Aorta (tissue), 5 donors: ENCODE measurements at places on chromosomes 3 and 15.

DNA sequence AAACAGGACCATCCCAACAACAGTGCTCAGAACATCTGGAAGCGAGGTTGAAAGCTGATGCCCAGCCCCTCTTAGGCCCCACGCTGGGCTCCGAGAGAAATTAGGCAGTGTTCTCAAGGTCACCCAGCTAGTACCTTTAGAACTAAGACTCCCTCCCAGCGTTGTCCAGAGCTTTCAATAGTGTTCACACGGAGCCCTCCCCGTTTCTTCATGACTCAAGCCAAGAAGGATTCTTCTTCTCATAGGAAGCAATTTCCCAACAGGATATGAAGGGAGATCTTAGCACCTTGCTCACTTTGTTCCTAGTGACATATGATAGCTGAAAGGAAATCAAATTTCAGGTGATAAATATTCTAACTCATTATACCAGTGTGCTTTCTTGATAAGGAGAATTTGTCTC, 244.2 kb upstream of the ST8SIA2 start:
- no peaks in the 10 kb centered on the region for H3K36me3 ChIP-seq
- DNase-seq, result no peak
- H3K27me3 ChIP-seq, result no peaks in the 10 kb centered on the region
- no peaks in the 10 kb centered on the region for H3K4me1 ChIP-seq
- H3K4me3 ChIP-seq, result no peak overlapping the region
- no peak overlapping the region for H3K27ac ChIP-seq

DNA sequence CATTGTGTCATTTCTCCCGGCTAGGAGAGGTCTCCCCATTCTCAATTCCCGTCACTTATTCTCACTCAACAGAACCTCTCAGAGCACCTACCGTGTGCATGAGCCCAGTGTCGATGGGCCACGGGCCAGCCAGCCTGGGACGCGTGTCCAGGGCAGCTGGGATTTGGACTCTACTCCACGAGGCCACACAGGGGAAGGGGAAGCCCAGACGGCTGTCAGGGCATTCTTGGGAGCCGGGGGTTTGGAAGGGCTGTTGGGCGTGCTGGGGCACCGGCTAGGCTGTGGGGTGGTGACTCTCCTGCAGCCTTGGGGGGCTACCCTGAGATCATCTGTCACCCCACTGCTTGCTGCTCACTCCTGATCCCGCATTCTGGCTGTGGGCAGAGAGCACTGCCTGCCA, 41.7 kb upstream of the PCSK6 start:
- no peaks in the 10 kb centered on the region for H3K27me3 ChIP-seq
- no peak overlapping the region for H3K4me3 ChIP-seq
- DNase-seq, result no peak
- no peaks in the 10 kb centered on the region for H3K4me1 ChIP-seq
- no peak overlapping the region for H3K27ac ChIP-seq
- no peaks in the 10 kb centered on the region for H3K36me3 ChIP-seq

- H3K27me3 ChIP-seq, result no peaks in the 10 kb centered on the region
- peaks cover 1% of the 10 kb centered on the region for H3K36me3 ChIP-seq
- H3K4me1 ChIP-seq, result peaks cover 2% of the 10 kb centered on the region
- peak overlapping the region; percentile 67 for H3K27ac ChIP-seq
These were observed 63.2 kb downstream of the DLG1 start for GRCh38 chr3:197234947-197235914.

- no peaks in the 10 kb centered on the region for H3K27me3 ChIP-seq
- no peaks in the 10 kb centered on the region for H3K36me3 ChIP-seq
- H3K27ac ChIP-seq, result no peak overlapping the region
- DNase-seq, result no peak
- H3K4me3 ChIP-seq, result no peak overlapping the region
- H3K4me1 ChIP-seq, result no peaks in the 10 kb centered on the region
These were observed 67.1 kb upstream of the USP50 start for GRCh38 chr15:50613600-50613999.

- H3K4me1 ChIP-seq, result no peaks in the 10 kb centered on the region
- DNase-seq, result no peak
- H3K4me3 ChIP-seq, result no peak overlapping the region
- H3K36me3 ChIP-seq, result no peaks in the 10 kb centered on the region
These were observed 67.3 kb upstream of the ADPGK start for GRCh38 chr15:72850833-72851232.

DNA sequence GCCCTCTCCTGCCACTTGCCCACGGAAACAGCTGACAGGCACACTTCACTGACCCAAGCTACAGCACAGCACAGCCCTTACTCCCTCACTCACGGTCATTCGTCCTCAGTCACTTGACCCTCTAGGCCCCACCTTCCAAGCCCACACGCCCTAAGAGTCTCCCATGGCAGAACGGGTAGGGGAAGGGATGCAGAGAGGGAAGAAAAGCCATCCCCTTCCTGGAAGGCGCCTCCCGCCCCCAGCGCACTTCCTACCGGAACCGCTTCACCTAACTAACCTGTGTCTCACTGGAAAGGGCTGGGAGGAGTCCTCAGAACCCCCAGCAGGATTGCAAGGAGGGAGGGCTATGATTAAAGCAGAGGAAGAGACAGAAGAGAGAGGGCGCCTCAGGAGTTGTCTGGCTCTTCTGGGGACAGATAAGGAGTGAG, 22.9 kb downstream of the EPHB3 start:
- H3K27me3 ChIP-seq, result no peaks in the 10 kb centered on the region
- H3K4me3 ChIP-seq, result no peak overlapping the region
- H3K4me1 ChIP-seq, result no peaks in the 10 kb centered on the region
- H3K36me3 ChIP-seq, result no peaks in the 10 kb centered on the region

GRCh38 chr15:94070356-94071295, 160.7 kb upstream of the MCTP2 start:
- H3K27me3 ChIP-seq, result no peaks in the 10 kb centered on the region
- no peaks in the 10 kb centered on the region for H3K4me1 ChIP-seq
- no peaks in the 10 kb centered on the region for H3K36me3 ChIP-seq
- H3K4me3 ChIP-seq, result no peak overlapping the region
- no peak for DNase-seq

- H3K27ac ChIP-seq, result peak overlapping the region; percentile 91
- H3K27me3 ChIP-seq, result no peaks in the 10 kb centered on the region
- H3K4me1 ChIP-seq, result no peaks in the 10 kb centered on the region
- peak overlapping the region; percentile 78 for H3K4me3 ChIP-seq
- DNase-seq, result no peak
These were observed 684 bp downstream of the SLTM start for GRCh38 chr15:58932710-58933280.

DNA sequence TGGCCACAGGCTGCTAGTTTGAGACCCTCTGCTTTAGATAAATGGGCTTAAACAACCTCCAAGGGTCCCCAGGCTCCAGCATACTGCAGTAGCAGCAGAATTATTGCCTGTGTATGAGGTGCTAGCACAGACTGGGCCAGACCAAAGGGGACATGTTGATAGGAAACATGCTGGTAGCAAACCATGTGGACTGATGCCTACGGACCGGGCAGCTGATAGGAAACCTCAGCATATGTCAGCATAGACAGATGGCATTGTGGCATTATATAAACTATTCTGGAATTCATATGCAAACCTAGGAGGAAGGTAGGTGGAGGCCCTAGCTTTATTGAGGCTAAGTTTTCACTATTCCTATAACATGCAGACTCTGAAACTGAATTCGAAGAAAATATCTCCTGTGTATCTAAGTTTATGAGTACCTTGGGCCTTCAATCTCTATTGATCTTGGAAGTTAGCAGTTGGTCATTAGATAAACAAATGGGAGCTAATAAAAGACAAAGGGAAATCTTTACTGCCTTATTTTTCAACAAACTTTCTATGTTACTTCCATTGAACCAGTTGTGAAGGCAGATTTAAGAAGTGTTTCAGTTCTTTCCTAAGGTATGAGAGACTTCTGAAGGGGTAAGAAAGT, 1.7 kb upstream of the HGD start:
- no peaks in the 10 kb centered on the region for H3K36me3 ChIP-seq
- no peak overlapping the region for H3K27ac ChIP-seq
- DNase-seq, result no peak
- H3K27me3 ChIP-seq, result no peaks in the 10 kb centered on the region
- H3K4me1 ChIP-seq, result no peaks in the 10 kb centered on the region

DNA sequence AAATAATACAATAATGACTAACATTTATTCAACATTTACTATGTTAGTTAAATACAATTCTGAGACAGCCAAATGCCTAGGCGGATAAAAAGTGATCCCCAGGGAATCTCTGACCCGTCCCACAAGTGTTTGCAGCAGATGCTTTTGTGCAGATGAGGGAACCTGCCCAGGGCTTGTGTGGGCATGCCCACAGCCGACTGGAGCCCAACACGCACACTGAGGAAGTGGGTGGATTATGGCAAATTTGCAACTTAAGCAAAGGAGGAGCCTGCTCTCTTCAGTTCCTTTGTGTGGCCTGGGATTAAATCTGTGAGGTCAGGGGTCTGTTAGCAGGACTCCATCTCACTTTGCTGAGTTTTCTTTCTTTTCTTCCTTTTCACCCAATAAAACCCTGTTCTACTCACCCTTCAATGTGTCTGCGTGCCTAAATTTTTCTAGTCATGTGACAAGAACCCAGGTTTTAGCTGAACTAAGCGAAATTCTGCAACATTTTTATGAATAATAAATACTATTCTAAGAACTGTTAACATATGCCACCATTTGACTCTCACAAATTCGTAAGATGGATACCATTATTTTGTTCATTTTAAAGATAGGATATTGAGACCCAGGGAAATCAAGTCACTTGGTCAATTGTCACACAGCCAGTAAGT, 13.9 kb upstream of the RTP1 start:
- H3K36me3 ChIP-seq, result no peaks in the 10 kb centered on the region
- H3K27me3 ChIP-seq, result no peaks in the 10 kb centered on the region
- DNase-seq, result peak; percentile 56
- no peak overlapping the region for H3K27ac ChIP-seq
- H3K4me1 ChIP-seq, result peaks cover 5% of the 10 kb centered on the region
- H3K4me3 ChIP-seq, result no peak overlapping the region

GRCh38 chr15:60708684-60709083, 229.7 kb upstream of the ICE2 start:
- no peaks in the 10 kb centered on the region for H3K4me1 ChIP-seq
- no peaks in the 10 kb centered on the region for H3K27me3 ChIP-seq
- no peak for DNase-seq
- no peak overlapping the region for H3K27ac ChIP-seq

DNA sequence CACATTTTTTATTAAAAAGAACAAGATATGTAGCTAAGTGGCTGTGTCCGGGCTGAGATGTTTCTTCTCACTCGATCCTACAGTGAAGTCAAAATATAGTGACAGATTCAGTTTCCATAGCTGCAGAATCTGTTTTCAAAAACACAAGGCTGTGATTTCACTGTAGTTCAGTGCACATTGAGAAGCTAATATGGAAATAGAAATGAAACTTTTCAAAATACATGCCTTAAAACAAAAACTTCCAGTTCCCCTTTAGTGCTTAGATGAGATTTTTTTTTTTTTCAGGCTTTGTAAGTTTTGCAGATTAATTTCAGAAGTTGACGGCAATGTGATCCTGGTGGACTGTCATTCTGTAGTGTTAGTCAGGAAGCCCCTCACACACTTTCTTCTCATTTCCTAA, 23.8 kb upstream of the TRAK1 start:
- H3K27ac ChIP-seq, result peak overlapping the region; percentile 23
- DNase-seq, result peak; percentile 26
- no peak overlapping the region for H3K4me3 ChIP-seq
- no peaks in the 10 kb centered on the region for H3K27me3 ChIP-seq

GRCh38 chr3:42117175-42118008, 26.2 kb downstream of the TRAK1 start:
- H3K4me1 ChIP-seq, result no peaks in the 10 kb centered on the region
- peak overlapping the region; percentile 38 for H3K27ac ChIP-seq
- H3K36me3 ChIP-seq, result no peaks in the 10 kb centered on the region
- peak; percentile 78 for DNase-seq
- H3K4me3 ChIP-seq, result no peak overlapping the region

DNA sequence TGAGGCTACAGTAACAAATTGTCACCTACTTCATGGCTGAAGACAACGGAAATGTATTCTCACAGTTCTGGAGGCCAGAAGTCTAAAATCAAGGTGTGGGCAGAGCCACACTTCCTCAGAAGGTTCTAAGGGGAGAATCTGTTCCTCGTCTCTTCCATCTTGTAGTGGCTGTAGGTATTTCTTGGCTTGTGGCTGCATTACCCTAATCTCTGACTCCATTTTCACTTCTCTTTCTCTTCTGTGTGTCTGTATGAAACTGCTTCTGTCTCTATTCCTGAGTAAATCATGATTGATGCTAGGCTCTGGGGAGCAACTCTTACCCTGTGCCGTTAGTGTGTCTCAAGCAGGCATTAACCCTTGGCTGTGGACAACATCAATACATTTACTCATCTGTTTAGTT, 164.7 kb downstream of the SQOR start:
- H3K27me3 ChIP-seq, result no peaks in the 10 kb centered on the region
- H3K4me1 ChIP-seq, result no peaks in the 10 kb centered on the region
- no peak for DNase-seq
- H3K4me3 ChIP-seq, result no peak overlapping the region
- no peak overlapping the region for H3K27ac ChIP-seq
- no peaks in the 10 kb centered on the region for H3K36me3 ChIP-seq

- no peak overlapping the region for H3K4me3 ChIP-seq
- H3K4me1 ChIP-seq, result no peaks in the 10 kb centered on the region
- H3K27ac ChIP-seq, result no peak overlapping the region
- no peaks in the 10 kb centered on the region for H3K27me3 ChIP-seq
- no peaks in the 10 kb centered on the region for H3K36me3 ChIP-seq
These were observed 34.9 kb upstream of the SLC9A9 start for GRCh38 chr3:143883151-143883550.

DNA sequence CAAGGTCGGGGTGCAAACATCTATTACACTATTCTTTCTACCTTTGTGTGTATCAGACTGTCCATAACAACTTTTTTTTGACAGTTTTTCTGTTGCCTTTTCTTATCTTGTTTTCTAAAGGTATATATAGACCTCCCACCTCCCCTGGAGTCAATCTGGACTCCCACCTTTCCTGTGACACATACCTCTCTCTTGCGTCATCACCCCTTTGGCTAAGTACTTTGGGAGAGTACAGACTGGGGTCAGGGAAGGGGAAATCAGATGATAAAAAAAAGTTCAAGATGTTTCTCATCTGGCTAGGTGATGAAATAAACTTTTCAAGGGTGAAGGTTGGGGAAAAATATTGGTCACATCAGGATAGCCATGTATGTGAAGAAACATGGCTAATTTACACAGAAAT, 17.2 kb downstream of the TSPAN3 start:
- H3K36me3 ChIP-seq, result no peaks in the 10 kb centered on the region
- H3K4me1 ChIP-seq, result no peaks in the 10 kb centered on the region
- H3K4me3 ChIP-seq, result no peak overlapping the region
- no peak for DNase-seq

- H3K27ac ChIP-seq, result no peak overlapping the region
- H3K4me3 ChIP-seq, result no peak overlapping the region
- no peaks in the 10 kb centered on the region for H3K27me3 ChIP-seq
- no peaks in the 10 kb centered on the region for H3K36me3 ChIP-seq
- DNase-seq, result no peak
These were observed 633.4 kb downstream of the EPHA3 start for GRCh38 chr3:89740881-89741177.

- no peak overlapping the region for H3K27ac ChIP-seq
- H3K27me3 ChIP-seq, result no peaks in the 10 kb centered on the region
- peak overlapping the region; percentile 78 for H3K4me3 ChIP-seq
These were observed 1.3 kb downstream of the SECISBP2L start for GRCh38 chr15:49044766-49045606.

GRCh38 chr3:57221883-57222282, 5.6 kb upstream of the APPL1 start:
- no peaks in the 10 kb centered on the region for H3K27me3 ChIP-seq
- no peaks in the 10 kb centered on the region for H3K36me3 ChIP-seq
- H3K4me1 ChIP-seq, result no peaks in the 10 kb centered on the region
- no peak overlapping the region for H3K27ac ChIP-seq
